ENCODE measurements at places on chromosomes 4 and X.

GRCh38 chr4:37725718-37726117 is 39.5 kb upstream of the RELL1 start:
- DNase-seq: no peak

DNA sequence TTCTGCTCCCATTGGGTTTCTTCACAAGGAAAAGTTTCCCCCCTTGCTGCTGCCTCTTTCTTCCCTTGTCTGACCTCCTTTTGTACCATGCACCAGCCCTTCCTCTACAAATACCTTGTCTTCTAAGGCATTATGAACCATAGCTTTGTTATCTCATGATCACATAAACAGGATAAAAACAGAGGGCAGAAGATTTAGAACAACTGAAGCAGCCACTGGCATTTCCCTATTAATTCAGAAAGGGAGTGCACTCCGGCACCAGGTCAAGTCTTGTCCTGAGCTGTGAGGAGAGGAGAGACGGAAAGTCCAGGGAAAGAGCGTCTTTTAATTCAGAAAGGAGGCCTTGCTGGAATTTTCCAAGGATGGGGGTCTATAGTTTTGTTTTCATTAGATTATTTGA is 281.7 kb downstream of the RCHY1 start:
- DNase-seq: no peak

DNA sequence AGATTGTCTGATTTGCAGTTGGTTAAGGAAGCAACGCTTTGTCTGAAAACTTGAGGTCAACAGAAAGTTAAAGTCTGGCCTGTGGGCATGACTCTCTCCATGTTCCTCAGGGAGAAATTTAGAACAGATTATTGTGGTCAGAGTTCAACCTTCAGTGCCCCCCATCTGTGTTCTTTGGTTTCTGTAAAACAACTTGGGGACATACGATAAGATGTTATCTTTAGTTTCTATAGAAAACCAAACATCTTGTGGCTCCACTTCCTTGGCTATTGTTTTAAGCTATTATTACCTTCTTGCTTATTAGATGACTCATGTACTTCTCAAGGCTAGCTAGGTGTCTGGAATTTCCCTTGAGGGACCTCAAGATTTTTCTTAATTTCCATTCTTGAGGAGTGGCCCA is 507.7 kb downstream of the PDHA2 start:
- DNase-seq: no peak

DNA sequence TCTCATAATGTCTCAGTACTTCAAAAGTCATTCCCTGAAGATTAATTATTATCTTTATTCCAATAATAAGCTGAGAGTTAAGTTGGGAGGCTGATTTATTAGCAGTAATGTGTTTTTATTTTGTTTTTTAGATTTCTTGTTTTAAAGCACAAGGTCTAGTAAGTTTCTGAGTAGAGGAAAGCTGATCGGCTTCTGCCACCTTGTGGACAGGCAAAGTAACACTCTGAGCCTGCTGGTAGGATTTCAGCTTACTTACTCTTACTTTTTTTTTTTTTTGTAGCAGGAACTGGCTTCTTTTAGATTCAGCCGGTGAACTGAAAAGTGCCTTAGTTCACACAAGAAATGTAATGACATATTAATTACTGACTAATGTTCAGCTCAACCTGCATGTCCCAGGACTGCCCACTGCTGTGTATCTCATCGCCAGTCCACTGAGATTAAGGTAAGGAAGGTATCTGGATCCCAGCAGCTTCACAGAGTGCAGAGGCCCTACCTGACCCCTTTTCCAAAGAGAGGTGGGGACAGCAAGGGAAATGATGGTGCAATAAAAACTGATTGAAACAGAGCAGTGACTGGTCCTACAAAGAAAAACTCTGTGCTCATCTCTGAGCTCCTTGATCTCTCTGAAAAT is 126.5 kb downstream of the ADGRA3 start:
- peak; percentile 23 for DNase-seq

DNA sequence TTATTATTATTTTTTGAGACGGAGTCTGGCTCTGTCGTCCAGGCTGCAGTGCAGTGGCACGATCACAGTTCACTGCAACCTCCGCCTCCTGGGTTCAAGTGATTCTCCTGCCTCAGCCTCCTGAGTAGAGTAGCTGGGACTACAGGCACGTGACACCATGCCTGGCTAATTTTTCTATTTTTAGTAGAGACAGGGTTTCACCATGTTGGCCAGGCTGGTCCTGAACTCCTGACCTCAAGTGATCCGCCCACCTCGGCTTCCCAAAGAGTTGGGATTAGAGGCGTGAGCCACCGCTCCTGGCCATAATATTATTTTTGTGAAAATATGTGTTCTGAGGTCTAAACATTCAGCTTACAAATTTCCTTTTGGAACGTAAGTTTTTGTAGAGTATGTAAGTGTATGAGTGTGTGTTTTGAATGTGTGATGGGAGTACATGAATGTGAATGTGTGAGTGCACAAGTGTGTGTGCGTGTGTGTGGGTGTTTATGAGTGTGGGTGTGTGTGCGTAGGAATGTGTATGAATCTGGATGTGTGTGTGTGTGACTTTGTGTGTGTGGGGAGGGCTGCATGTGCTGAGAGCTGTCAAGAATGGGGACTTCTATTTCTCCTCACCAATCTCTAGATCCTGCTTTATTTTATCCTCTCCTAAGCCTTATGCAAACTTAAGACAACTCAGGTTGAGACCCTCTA is 5.7 kb upstream of the MGST2 start:
- DNase-seq: no peak

- DNase-seq: no peak
Measured at GRCh38 chr4:163077680-163078079, 89.0 kb downstream of the NAF1 start.

DNA sequence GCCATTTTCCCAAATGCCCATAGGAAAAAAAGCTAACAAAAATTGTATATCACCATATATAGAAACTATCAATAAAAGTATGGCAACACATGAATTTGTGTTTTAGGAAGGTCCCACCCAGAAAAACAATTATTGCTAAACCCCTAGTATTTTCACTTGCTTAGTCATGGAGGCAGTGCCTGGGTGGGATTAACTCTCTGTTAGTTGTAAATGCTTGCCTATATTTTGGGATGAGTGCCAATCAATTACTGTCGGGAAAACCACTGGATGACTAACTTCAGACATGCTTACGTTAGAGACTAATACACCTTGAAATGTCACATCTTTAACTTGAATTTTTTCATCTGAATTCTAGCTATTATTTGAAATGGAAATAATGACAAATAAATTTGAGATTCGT is 33.9 kb downstream of the TMPRSS11A start:
- DNase-seq: no peak

GRCh38 chr4:15543537-15544247 is 74.0 kb downstream of the CC2D2A start:
- no peak for DNase-seq

DNA sequence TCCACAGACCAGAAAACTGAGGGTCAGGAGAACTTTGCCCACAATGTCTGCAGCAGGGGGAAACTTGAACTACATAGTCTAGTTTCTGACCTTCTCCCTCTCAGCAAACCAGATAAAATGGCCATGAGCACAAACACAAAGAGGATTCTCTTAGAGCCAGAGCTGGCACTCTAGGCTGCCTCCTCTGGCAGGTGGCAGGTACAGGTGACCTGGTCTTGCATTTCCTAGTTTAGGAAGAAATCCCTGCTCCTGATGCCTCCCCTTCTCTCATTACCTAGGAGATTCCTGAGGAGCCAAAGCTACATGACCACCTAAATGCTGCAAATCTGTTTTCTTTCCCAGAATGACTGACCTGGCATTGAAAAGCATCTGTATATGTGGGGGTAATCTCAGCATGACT is 45.1 kb downstream of the ARHGEF9 start:
- DNase-seq: no peak

GRCh38 chr4:165325732-165326512 is 1.5 kb upstream of the MSMO1 start:
- DNase-seq: no peak

DNA sequence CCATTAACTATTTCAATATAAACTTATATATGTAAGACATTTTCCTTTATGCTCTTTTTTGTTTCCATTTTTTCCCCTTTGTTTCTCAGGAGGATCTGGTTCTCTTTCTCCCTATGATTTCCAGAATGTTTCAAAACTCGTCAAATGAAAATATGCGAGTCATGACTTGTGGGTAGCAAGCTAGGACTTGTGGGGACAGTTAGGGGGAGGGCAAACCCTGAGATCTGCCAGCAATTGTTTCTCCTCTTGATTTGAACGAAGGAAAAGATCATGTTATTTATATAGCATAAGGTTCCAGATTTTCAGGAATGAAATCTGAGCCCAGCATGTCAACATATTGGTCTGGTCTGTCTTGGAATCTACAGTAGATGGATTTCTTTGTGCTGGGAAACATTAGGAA is 28.9 kb upstream of the GPC4 start:
- DNase-seq: no peak

DNA sequence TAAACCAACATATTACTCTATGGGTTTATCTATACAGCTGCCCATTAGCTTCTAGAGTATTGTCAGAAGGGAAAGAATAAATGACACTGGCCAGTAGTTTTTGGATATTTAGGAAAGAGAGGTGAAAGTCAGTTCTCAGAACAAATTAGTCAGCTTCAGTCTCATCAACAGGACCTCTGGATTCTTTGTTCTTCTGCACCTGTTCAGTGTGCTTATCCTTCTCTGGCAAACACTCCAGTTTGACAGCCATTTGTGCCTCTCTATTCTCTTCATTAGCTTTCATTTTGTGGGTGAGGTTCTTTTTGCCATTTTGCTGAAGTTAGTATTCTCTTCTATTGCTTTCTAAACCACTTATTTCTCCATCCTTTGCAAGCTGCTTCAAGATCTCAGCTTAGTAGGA is 107.0 kb downstream of the PCDH18 start:
- no peak for DNase-seq

Measured in stimulated activated CD4-positive, alpha-beta T cell treated with anti-CD3 and anti-CD28 coated beads, Interleukin-12 subunit alpha, Interleukin-12 subunit beta, amount 100 ng/mL, for 4 hours (primary cell).